ENCODE measurements at places on chromosomes 2 and 18.
A peak's percentile ranks its signal among the peaks of the same experiment; 100 is the strongest.

GRCh38 chr2:42386682-42387081 is 25.7 kb upstream of the COX7A2L start:
- peak; percentile 28 for DNase-seq

DNA sequence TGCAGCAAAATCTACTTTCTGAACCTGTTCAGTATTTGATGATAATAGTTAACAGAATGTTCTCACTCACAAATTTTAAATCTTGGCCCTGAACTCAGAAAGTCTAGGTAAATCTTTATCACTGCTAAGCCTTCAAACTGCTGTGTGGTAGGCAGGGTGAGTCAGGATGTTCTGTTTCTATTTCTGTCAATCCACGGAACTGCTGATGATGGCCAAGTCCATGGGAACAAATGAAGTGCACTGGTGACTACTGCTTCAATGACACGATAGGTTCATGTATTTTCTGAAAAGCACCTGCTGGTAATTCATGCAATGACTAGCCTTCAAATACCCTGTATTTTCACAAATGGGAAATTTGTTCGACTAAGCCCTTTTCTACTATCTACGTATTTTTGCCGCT is 14.2 kb downstream of the NIFK start:
- no peak for DNase-seq

- DNase-seq, result no peak
These were observed 6.9 kb upstream of the ANXA4 start for GRCh38 chr2:69734854-69735544.

GRCh38 chr2:164747783-164748433 is 93.7 kb downstream of the COBLL1 start:
- no peak for DNase-seq

DNA sequence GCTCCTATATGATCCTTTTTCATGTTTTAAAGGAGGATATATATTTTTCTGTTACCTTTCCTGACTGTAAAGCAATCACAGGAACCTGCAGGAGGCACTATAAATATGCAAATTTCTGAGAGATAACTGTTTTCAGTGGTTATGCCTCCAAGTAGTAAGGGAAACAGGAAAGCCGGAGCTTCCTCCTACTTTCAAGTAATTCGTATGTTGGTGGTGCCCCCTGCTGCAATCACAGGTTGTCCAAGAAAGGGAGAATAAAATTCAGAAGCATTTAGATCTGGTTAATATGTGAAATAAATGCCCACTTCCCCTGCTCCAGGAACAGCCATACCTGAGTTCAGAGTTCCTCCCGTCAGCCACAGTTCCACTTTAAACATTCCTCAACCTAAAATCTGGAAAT is 12.0 kb upstream of the BCL11A start:
- DNase-seq, result no peak

- DNase-seq, result peak; percentile 20
These were observed 656.8 kb downstream of the METTL4 start for GRCh38 chr18:1914489-1914888.

- peak; percentile 75 for DNase-seq
These were observed at the start of gene CIB4 for GRCh38 chr2:26640781-26641564. Gene CIB4, minus strand, starts transcription at chr2:26641366. Its CDS starts 52 bp downstream, at chr2:26641314.

DNA sequence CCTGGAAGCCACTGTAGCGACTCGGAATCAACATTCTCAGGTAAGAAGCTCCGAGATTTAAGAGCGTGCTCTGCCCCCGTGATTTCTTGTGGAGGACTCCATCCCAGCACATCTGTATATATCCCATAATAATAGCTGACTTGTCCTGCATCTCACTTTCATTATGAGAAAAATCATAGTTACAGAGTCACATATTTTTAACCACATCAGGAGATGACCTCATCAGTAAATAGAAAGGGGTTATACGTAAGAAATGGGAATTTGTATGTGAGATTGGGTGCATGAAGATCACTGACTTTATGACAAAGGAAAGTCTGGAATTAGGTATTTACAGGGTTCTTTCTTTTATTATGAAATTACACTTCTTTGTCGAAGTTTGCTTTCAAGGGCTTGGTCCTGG is 16.4 kb upstream of the TMEM18 start:
- no peak for DNase-seq

GRCh38 chr2:233037078-233037477 is 4.6 kb downstream of the NEU2 start:
- DNase-seq, result no peak

DNA sequence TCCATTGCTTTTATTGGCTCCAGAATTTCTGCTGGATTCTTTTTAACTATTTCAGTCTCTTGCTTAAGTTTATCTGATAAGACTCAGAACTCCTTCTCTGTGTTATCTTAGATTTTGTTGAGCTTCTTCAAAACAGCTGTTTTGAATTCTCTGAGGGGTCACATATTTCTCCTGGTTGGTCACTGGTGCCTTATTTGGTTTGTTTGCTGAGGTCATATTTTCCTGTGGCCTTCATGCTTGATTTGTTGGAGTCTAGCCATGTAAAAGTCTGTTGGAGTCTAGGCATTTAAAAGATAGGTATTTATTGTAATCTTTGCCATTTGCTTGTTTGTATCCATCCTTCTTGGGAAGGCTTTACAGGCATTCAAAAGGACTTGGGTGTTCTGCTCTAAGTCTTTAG is 398.7 kb downstream of the DSEL start:
- DNase-seq, result no peak

GRCh38 chr2:239946864-239947728 is 78.0 kb downstream of the NDUFA10 start:
- no peak for DNase-seq

DNA sequence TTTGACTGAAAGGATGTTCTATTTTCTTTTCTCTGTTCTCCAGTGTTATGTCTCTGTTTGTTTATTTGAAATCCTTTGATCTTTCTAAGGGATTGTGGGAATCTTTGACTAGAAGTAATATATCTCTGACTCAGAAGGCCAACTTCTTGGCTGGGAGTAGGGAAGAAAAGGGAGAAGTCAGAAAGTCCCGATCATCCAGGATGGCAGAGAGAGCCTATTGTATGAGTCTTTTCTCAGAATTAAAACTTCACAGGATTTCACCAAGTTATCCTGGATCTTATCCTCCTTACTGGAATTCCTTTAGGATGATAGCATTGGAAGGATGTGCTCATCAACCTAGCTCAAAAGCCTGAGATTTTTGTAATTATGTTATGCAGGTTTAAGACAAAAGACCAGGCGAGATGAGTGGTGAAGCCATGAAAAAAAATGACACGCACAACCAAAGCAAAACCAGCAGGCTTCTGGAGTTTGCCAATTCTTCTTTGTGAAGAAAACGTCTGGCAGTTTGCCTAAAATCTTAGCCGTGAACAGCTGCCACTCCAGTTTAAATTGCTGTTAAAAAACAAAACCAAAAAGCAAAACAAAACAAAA is 383.6 kb upstream of the SMIM21 start:
- DNase-seq, result no peak

- DNase-seq, result peak; percentile 69
These were observed 25.3 kb downstream of the CRIM1 start for GRCh38 chr2:36380624-36381481.

- DNase-seq, result no peak
These were observed 90.2 kb upstream of the TWSG1 start for GRCh38 chr18:9244376-9244775.

DNA sequence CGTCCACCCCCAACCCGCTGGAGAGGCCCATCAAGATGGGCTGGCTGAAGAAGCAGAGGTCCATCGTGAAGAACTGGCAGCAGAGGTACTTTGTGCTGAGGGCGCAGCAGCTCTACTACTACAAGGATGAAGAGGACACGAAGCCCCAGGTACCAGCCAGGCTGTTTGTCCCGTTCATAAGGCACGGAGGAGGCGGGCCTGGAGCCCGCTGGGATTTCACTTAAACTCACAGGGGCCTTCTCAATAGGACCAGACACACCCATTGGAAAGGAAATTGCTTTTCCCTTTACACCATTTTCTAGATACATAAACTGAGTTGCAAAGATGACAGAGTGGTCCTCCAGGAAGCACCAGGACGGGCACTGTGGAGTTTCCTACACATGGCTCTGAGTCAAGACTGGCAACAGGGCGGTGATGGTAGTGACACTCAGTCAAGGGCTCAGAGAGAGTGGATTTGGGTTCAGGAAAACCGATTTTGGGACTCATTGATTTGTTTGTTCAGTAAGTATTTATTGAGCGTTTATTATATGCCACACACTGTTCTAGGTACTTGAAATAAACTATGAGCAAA is 40.7 kb downstream of the ARHGAP25 start:
- DNase-seq, result no peak
